ENCODE measurements at places on chromosomes 6 and 20.
A peak's percentile ranks its signal among the peaks of the same experiment; 100 is the strongest.

DNA sequence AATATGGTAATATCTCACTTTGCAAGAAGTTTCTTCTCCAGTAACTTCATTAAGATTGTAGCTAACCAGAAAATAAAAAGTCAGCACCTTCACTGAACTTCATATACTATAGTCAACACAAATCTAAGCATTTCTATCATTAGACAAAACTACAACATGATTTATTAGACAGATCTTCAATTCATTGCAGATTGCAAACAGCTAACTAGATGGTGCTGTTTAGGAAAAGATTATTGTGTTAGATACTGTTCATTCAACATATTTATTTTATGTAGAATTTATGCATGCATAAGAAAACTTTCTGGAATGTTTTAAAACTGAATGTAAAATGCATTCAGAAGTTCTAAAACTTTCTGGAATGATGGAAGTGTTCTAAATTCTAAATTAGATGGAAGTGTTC is 442.1 kb downstream of the HTR1B start:
- DNase-seq: no peak

- DNase-seq: no peak
These were observed 7.5 kb upstream of the CCDC28A start for GRCh38 chr6:138765896-138766655.

- DNase-seq: no peak
These were observed 53.1 kb downstream of the SLC35D3 start for GRCh38 chr6:136975089-136975715.

DNA sequence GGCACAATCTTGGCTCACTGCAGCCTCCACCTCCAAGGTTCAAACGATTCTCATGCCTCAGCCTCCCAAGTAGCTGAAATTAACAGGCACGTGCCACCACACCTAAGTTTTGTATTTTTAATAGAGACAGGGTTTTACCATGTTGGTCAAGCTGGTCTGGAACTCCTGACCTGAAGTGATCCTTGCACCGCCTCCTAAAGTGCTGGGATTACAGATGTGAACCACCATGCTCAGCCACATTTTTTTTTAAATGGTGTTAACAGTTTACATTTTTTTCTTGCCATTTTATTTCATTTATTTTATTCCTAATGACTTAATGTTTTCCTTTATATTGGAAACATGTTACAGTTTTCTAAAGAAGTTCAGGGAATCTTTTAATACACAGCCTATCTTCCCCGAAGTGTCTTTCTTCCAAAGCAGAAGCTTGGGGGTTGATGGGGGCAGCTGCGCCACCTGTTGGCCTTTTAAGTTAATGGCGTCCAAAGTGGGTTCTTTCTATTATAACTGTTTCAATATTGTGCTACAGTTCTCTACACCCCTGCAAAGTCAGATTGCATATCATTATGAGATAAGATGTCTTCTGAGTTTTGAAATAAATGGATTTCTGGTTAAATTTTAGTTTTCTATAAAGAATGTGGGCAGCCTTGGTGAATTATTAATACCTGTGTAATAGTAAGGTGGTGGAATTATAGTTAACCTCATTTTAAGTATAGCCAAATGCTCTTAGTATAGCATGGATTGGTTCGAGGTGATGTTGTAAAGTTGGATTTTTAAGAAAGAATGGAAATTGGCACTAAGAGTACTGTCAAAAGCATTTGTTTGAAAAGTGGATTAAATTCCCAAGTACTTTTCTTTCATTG is 42.0 kb upstream of the PLCG1 start:
- peak; percentile 6 for DNase-seq

- no peak for DNase-seq
These were observed 35.5 kb downstream of the PYGB start for GRCh38 chr20:25283221-25283951.

DNA sequence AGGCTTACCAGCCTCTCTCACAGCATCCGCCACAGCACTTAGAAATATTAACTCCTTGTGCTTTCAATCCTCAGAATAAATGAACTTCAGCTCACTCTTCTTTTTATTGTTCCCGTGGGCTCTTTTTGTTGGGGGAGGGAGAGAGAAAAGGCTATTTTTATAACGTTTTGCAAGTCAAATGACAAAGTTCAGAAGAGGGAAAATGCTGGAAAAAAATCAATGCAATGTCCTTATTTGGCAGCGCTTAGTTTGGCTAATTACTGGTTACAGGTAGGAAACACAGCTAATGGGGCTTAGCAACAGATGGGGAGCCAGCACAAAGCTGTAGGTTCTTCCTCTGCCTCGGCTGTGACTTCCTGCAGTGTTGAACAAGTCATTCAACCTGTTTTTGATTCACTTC is 1067.0 kb upstream of the MAP3K7 start:
- DNase-seq: no peak

DNA sequence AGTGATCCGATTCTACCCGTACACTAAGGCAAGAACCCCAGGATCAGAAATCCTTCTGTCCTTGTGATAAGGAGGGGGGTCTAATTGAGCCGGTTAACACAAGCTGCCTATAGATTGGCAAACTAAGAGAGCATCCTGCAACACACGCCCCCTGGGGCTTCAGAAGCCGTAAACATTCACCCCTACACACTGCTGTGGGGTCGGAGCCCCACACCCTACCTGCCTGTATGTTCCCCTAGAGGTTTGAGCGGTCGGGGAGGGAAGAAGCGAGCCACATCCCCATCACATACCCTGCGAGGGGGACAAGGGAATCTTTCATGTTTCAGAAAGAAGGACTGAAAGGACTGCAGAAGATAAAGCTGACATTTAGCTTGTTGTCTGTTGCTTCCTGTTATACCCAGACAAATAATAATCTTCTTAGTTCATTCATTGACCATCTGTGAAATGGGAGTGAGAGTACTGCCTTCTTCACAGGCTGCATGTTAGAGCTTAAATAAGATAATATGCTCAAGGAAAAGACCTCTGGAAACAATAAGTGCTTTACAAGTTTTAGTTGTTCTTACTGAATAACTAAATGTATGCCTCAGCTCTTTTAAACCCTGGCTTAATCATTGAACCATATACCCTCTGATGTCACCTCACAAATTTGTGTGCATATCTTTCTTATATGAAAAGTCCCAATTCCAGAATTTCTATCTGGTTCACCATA is 74.2 kb upstream of the RNF217 start:
- no peak for DNase-seq

- DNase-seq: peak; percentile 14
These were observed 113.9 kb upstream of the ZNF217 start for GRCh38 chr20:53707371-53708055.

DNA sequence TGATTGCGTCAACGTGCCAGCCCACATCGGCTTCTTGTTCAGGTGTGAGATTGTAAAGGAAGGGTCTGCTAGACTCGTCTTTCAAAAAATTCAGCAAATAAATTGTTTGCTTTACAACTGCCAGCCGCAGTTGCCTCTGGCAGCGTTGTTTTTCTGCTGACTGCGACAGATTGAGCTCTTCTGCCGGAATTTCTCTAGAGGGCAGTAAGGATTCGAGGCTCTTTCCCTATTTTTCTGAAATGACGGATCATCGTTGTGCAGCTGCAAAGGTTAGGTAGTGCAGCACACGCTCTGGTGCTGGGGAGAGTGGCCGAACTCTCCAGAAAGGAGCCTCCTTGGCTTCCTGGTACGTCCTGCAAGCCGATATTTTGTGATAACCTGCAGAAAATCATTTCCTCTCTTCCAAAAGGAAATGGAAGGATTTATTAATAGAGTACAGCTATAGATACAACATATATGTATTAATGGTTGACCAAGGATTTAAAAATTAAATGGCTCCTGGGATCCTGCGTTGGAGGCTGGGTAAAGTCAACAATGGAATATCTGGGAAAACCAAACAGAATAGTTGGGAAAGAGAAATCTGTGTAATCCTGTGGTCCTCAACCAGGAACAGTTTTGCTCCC is 121.9 kb upstream of the ZFP64 start:
- no peak for DNase-seq

DNA sequence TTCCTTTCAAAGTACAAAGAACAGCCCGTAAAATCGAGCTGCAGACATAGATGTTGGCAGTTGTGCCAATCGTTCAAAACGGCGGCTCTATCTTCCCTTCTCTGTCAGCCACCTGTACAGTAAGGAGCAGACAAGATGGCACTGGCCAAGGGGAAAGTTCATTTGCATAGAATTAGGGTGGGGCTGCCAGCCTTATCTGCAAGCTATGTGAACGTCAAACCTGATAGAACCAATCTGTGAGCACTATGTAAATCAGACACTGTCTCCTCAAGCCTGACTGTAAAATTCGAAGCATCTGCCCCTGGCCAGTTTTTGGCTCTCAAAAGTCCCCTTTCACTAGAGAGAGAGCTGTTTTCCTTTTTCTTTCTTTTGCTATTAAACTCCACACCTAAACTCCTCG is 374.5 kb downstream of the EPM2A start:
- no peak for DNase-seq

DNA sequence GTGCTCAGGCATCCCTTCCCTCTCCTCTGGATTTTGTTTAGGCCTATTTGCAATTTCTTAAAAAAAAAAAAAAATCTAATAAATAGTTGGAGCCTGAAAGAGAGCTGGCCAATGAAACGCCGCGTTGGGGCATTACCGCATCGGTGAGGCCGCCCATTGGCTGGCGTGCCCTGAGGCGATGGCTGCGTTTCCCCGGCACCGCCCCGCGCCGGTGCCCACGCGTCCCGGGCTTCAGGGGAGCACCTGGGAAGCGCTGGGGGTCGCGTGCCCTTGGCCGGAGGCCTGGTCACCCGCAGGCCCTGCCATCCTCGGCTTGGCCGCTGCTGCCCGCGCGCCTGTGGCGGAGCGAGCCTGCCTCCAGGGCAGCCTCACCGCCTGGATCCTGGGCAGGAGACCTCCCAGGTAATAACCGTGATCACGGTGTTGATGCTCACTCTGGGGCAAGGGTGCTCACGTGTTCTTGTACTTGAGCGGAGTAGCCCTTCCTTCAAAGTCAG is 155.4 kb downstream of the NRN1 start:
- peak; percentile 46 for DNase-seq

- DNase-seq: no peak
These were observed 47.1 kb downstream of the STX7 start for GRCh38 chr6:132465530-132466485.

Data from stimulated activated CD4-positive, alpha-beta T cell treated with anti-CD3 and anti-CD28 coated beads, Interleukin-12 subunit alpha, Interleukin-12 subunit beta, amount 100 ng/mL, for 48 hours (primary cell).